GM12878 (cell line): ENCODE measurements at places on chromosomes 7 and 10.
A peak's percentile ranks its signal among the peaks of the same experiment; 100 is the strongest.

- no peak overlapping the region for H3K27ac ChIP-seq
- H3K4me1 ChIP-seq: no peaks in the 10 kb centered on the region
- DNase-seq: no peak
- H3K4me3 ChIP-seq: peak overlapping the region; percentile 31
- no peaks in the 10 kb centered on the region for H3K27me3 ChIP-seq
- H3K36me3 ChIP-seq: no peaks in the 10 kb centered on the region
These were observed 5.7 kb downstream of the ADARB2 start for GRCh38 chr10:1731592-1731991.

DNA sequence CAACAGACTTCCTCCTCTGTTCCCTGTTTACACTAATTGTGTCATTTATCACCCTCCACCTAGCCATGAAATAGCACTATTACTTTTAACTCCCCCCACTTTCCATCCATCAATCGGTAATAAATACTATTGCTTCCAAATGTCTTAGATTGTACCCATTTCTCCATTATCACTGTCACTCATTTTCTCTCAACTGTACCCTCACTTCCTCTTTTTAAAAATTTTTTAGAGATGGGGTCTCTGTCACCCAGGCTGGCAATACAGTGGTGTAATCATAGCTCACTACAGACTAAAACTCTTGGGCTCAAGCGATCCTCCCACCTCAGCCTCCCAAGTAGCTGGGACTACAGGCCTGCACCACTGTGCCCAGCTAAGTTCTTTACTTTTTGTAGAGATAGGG is 123.5 kb upstream of the EGR2 start:
- H3K27ac ChIP-seq: no peak overlapping the region
- no peak for DNase-seq
- H3K27me3 ChIP-seq: no peaks in the 10 kb centered on the region
- no peaks in the 10 kb centered on the region for H3K4me1 ChIP-seq

DNA sequence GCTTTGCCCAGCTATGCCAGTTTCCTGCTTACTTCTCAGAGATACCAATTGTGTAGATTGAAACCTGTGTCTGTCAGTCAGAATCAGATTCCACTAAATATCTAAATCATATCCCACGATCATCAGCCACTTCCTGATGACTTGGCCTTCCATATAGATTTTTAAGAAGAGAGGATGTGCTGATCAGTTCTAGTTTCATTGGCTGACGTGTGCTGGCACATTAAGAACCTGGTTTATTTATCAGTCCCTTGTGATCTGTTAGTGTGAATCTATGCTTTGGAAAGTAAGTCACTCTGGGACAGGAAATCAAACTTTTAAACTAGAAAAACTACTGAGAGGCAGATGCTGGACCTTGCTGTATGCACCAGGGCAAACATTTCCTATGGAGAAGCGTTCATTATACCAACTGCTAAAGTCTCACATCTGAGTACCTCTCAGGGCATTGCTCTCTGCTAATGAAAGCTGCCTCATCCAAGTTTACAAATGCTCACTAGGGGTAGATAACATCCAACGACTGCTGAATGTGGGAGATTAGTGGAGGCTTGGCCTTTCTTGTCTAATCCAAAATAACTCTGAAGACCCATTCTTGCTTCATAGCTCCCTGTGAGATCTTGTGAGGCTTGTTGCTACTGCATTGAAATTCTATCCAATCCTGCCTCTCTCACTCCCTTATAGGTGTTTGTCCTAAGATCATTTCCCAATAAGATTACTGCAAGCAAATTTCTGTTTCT is 109.1 kb downstream of the ARL4A start:
- no peak overlapping the region for H3K27ac ChIP-seq
- no peaks in the 10 kb centered on the region for H3K36me3 ChIP-seq
- no peaks in the 10 kb centered on the region for H3K4me1 ChIP-seq
- no peaks in the 10 kb centered on the region for H3K27me3 ChIP-seq
- H3K4me3 ChIP-seq: no peak overlapping the region
- no peak for DNase-seq

GRCh38 chr10:12946372-12946771 is 55.1 kb downstream of the CCDC3 start:
- H3K4me3 ChIP-seq: no peak overlapping the region
- no peak for DNase-seq
- no peaks in the 10 kb centered on the region for H3K36me3 ChIP-seq

- no peak for DNase-seq
- peak overlapping the region; percentile 28; the same call in 1 of the 2 replicates for H3K4me3 ChIP-seq
- H3K27ac ChIP-seq: peak overlapping the region; percentile 99
- no peaks in the 10 kb centered on the region for H3K27me3 ChIP-seq
- peaks cover 60% of the 10 kb centered on the region for H3K4me1 ChIP-seq
- peaks cover 22% of the 10 kb centered on the region for H3K36me3 ChIP-seq
These were observed 40.4 kb downstream of the WIPI2 start for GRCh38 chr7:5230265-5231067.

GRCh38 chr10:129853562-129853903 is 110.5 kb downstream of the EBF3 start:
- no peak overlapping the region for H3K27ac ChIP-seq
- DNase-seq: no peak
- no peaks in the 10 kb centered on the region for H3K27me3 ChIP-seq
- no peak overlapping the region for H3K4me3 ChIP-seq
- H3K4me1 ChIP-seq: no peaks in the 10 kb centered on the region
- no peaks in the 10 kb centered on the region for H3K36me3 ChIP-seq

DNA sequence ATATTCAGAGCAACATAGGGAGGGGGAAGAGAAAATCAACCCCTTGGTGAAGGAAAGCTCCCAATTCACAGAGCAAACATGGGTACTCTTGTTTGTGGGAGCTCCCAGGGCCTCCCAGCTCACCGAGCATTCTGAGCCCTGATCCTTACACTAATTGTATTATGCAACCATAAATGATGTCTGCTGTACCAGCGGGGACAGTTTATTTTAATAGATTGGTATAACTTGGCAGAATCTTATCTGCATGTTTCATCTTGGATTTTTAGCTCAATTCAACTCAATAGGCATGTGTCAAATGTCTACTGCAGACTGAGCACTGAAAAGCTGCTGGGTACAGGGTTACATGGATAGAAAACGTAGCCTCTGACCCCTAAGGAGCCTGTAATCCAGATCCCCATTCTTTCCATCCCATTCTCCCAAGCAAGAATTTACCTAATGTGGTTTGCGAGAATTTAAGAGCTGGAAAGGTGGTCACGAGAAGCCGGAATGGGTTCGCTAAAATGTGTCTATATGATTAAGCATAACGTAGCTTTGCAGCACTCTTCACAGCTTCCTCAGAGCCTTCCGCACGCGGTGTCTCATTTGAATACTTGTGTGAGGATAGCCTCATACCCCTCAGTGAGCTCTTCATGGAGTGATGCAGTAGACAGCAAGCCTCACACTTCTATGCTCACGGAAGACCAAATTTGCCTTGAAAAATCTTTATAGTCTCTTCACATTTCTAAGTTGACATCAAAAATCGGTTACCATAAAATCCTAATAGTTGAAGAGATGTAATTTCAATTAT is 18.3 kb downstream of the EGFR start:
- H3K27me3 ChIP-seq: peaks cover 2% of the 10 kb centered on the region; the same call in 1 of the 2 replicates
- H3K4me3 ChIP-seq: no peak overlapping the region
- no peaks in the 10 kb centered on the region for H3K36me3 ChIP-seq
- H3K27ac ChIP-seq: no peak overlapping the region
- DNase-seq: no peak

DNA sequence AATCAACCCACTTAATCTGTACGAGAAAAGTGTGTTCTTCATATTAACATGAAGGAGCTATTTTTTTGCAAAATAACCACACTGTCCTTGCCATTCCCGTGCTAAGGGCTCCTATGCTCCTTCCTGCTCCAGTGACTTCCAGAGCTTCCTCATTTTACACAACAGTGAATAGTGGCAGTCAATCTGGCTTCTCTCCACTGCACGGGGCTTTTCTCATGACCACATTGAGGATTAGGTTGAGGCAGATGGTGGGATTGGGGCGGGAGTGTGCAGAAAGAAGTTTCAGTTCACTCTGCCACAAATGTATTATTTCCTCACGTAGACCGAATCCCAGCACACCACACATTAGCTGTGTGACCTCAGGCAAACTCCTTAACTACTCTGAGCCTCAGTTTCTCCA is 235.1 kb downstream of the ARHGAP12 start:
- no peak overlapping the region for H3K4me3 ChIP-seq
- no peak overlapping the region for H3K27ac ChIP-seq
- no peaks in the 10 kb centered on the region for H3K4me1 ChIP-seq
- H3K36me3 ChIP-seq: no peaks in the 10 kb centered on the region
- DNase-seq: no peak

GRCh38 chr10:28365840-28366239 is 63.0 kb upstream of the MPP7 start:
- no peak for DNase-seq
- no peaks in the 10 kb centered on the region for H3K36me3 ChIP-seq
- H3K27ac ChIP-seq: no peak overlapping the region

GRCh38 chr7:101501351-101501750 is 127.7 kb downstream of the MYL10 start:
- H3K36me3 ChIP-seq: no peaks in the 10 kb centered on the region
- no peak for DNase-seq
- peaks cover 8% of the 10 kb centered on the region for H3K4me1 ChIP-seq
- no peak overlapping the region for H3K27ac ChIP-seq
- no peak overlapping the region for H3K4me3 ChIP-seq

- no peak overlapping the region for H3K27ac ChIP-seq
- H3K27me3 ChIP-seq: no peaks in the 10 kb centered on the region
- no peak for DNase-seq
- H3K4me1 ChIP-seq: no peaks in the 10 kb centered on the region; the same call in 1 of the 2 replicates
- H3K36me3 ChIP-seq: no peaks in the 10 kb centered on the region
- no peak overlapping the region for H3K4me3 ChIP-seq
These were observed 293.6 kb downstream of the ARHGAP12 start for GRCh38 chr10:31635009-31635408.

DNA sequence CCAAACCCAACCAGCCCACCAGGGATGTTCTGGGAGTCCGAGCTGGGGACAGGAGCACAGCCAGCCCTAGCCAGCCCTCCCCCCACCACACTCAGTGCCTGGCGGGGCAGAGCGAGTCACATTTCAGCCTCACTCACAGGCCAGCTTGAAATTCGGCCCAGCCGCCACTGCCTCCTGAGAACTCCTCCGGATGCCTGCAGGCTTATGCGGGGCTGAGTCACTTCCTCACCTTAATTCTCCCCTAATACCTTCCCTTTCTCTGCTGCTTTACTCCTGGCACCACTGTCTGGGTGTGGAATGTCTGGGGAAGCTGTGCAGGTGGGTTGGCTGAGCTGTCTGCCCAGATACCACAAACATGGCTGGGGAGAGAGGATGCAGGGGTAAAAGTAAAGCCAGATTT is 22.6 kb upstream of the DLG5 start:
- DNase-seq: no peak
- H3K36me3 ChIP-seq: no peaks in the 10 kb centered on the region
- H3K27ac ChIP-seq: no peak overlapping the region
- no peak overlapping the region for H3K4me3 ChIP-seq
